ENCODE measurements at places on chromosomes 13 and 19. TPM values are rescaled to one million over a fixed set of nuclear protein-coding genes. Genes with fewer than 3 reads are reported as not detected.

Gene IRGQ
- total RNA-seq, result 36.2 TPM

Gene PRR12
- total RNA-seq, result 0.66 TPM

DNA sequence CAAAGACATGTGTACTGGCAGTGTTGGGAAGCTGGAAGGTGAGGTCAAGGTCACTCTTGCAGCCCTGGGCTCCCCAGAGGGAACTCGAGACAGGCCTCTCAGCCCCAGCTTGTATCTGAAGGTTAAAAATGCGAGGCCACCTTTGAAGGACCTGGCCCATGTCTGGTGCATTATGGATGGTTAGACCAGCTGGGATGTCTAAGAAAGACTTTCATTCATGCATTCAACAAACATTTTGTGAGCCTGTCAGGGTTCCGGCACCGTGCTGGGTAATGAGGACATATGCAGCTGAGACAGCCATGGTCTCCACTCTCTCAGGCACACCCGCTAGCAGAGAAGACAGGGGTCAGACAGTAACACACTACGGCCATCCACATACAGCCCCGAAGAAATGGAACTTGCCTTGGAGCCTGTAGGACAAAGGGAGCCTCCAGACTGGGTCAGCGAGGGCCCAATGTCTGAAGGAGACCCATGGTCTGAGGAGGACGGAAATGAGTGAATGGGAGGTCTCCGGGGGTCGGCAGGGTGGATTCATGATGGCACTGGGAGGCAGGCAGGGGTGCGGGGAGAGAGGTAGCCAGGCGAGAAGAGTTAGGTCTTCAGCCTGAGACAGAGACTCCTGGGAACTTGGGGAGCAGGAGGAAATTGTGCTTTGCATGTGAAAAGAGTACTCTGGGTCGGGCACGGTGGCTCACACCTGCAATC is 19.0 kb downstream of the VSTM2B start:
- H3K36me3 ChIP-seq, result no peaks in the 10 kb centered on the region
- no peak for DNase-seq
- no peaks in the 10 kb centered on the region for H3K27me3 ChIP-seq
- H3K4me1 ChIP-seq, result no peaks in the 10 kb centered on the region

DNA sequence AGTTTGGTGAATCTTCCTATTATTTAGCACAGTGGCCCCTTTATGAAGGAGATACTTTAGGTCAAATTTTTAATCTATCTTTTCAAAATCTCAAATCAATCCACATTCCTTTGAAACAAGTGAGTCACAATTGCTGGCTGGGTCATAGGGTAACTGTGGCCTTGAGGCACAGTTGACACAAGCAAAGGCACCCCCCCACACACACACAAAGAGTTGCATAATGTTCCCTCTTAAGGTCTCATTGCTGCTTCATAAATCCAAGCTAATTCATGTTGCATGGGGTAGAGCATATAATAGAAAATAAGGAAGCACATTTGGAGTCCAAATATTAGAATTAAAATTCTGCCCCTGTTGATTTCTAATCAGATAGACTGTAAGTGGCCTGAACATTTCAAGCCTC is 171.5 kb downstream of the DLEU7 start:
- H3K36me3 ChIP-seq, result no peaks in the 10 kb centered on the region
- no peaks in the 10 kb centered on the region for H3K27me3 ChIP-seq
- H3K4me3 ChIP-seq, result no peak overlapping the region
- H3K27ac ChIP-seq, result no peak overlapping the region
- no peak for DNase-seq

DNA sequence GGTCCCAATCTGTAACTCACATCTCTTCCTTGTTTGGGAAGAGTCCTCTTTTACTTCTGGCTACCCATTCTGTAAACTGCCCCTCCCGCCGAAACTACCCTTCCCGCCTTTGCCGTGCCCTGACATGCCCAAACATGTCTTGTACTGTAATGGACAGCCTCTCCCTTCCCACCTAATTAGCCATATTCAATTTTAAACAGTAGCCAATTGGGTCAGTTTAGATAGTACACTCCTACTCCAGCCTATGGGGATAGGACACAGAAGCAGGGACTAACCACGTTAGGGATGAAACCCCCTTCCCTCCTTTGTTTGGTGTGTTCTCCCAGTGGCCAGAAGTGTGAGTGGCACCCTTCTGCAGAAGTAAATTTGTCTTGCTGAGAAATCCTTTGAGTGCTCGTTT is 34.2 kb downstream of the SACS start:
- H3K4me3 ChIP-seq, result no peak overlapping the region
- no peaks in the 10 kb centered on the region for H3K4me1 ChIP-seq
- H3K27me3 ChIP-seq, result no peaks in the 10 kb centered on the region
- H3K27ac ChIP-seq, result no peak overlapping the region
- no peak for DNase-seq

- no peak overlapping the region for H3K27ac ChIP-seq
- peaks cover 87% of the 10 kb centered on the region for H3K36me3 ChIP-seq
- no peak overlapping the region for H3K4me3 ChIP-seq
- DNase-seq, result no peak
Measured at GRCh38 chr19:4688587-4688986, 18.4 kb upstream of the MYDGF start.
